ENCODE measurements at places on chromosomes 3 and 15. TPM values are rescaled to one million over a fixed set of nuclear protein-coding genes. Genes with fewer than 3 reads are reported as not detected.

DNA sequence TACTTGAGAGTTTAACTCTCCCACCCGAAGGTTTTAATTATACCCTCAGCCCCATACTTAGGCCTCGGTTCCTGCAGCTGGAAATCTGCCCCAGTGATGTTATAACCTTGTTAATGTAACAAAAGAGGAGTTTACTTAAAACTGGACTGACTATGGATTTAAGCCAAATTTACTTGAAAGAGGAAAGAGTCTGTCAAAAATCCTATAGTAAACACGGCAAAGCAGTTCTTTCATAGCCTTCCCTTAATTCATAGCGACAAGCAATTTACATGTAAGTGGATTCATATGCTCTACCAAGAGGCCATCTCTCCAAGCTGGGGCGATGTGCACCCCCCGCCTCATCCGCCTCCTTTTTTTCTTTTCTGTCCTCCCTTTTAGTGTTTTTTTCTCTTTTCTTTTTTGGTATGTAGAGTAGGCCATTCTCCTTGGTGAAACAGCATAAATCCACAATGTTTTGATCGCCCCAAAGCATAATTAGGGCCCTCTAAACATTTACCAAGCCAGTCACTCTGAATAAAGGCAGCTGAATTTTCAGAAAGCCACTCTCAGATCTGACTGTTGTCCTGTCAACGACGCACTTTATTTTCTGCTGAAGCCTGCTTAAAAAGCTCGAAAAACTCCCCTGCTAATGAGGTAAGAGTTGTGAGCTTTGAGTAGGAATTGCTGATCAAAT, 373.1 kb upstream of the WNT5A start:
- DNase-seq, result no peak

DNA sequence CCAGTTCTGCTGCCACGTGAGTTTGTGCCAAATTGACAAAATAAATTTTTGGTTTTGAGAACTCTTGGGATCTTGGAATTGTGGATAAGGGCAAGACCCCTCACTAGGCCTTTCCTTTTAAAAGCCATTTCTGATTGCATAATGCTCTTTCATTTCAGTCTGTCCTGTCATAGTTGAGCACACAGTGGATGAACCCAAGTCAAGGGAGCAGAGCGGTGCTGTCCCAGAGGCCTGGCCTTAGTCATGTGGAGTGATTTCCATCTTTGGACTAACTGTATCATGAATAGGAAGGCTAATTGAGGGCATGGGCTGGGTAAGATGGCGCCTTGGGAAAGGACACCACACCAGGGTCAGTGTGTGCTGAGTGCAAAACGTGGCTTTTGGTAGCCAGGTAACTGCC, 304.0 kb downstream of the UACA start:
- no peak for DNase-seq

- DNase-seq, result no peak
These were observed 170.3 kb upstream of the CGNL1 start for GRCh38 chr15:57205996-57206395.

GRCh38 chr15:83200162-83200561, 7.5 kb downstream of the HDGFL3 start:
- no peak for DNase-seq

DNA sequence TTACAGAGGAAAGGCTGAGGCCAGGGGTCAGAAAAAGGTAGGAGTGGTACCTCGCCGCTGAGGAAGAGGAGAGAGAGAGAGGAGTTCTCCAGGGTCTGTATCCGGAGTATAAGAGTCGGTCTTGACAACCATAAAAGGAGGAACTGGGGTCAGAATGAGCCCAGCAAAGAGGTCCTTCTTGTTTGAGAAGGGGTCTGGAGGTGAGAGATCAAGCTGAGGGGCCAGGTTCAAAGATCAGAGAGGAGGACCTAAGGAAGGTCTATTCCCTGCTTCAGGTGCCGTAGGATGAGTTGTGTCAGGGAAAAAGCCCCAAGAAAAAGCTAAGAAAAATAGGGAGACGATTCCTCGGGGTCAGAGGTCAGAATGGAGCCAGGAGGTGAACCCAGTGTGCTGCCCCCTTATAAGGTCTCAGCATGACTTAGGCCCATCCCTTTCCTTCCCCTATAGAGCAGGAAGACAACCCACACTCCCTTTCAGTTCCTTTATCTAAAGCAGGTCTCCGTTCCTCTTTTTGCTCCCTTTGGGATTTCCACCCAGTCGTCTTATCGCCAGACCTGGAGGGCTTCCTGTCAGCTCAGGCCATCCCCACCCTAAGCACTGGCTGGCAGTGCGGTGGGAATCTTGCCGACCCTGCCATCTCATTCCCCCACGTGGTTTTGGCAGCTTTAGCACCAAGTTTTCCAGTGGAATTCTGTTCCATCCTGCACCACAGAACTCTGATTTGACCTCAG, 651 bp downstream of the MTMR14 start:
- DNase-seq, result no peak

Gene CKMT1A
- 2.6 TPM for total RNA-seq

DNA sequence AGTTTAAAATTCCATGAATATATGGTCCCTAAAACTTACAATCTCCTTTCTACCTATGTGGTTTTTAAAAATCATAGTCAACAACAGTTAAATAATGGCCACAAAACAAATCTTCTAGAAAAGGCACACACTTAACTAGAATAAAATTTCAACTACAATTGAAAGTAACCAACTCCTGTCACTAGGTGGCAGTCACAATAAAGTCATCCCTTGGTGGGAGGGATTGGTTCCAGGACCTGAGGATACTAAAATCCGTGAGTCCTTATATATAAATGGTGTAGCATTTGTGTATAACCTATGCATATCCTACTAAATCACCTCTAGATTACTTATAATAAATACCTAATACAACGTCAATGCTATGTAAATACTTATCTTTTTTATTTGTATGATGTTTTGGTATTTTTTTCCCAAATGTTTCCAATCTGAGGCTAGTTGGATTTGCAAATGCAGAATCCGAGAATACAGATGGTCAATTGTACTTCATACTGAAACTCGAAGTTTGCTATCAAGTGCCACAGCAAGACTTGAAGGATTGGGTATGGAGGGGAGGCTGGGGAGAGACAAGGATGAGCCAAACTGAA, 172.6 kb downstream of the FMN1 start:
- no peak for DNase-seq

DNA sequence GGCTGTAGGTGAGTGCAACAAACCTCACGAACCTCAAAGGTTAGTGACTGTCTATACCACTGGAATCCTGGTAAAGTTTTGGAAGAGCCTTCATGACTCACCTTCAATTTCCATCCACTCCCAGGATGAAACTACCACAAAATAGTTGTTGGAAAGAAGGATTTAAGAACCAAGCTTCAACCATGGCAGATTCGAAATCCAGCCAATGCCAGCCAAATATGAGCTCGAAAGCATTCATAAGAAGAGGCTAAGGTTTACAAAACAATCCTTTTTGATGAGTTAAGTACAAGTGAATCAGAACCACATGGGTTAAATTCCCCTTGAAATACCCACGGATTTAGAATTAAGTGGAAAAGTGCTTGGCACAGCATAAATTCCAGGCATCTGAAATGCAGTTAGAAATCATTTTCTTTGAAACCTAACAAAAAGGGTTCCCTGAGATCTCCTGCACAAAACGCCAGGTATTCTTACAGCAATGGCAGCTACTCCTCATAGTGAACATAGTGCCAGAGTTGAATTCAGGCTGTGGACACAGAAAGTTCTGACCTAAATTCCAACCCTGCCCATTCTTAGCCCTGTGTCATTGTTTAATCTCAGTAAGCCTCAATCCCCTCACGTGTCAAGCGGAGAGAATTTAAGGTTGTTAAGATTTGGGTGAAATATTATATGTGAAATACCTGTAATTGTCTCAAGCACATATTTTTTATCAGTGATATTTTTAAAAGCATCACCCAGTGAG, 89.2 kb downstream of the FBN1 start:
- no peak for DNase-seq

DNA sequence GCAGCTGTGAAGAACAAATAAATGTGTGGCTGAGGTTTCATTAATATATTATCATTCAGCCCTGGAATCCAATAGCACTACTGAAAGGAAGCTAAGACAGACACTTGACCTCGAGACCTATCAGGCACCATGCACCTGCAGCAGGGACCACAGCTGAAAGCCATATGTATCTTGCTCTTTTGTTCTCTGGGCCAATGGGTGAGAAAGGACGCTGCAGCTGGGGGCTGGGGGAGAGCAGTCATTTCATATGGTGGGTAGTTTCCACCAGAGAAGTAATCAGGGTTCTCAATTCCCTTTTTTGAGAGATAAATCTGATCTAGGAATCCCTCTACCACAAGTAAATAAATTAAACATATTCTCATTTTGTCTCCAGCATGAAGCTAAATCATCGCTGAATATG, 225.6 kb upstream of the STRIT1 start:
- no peak for DNase-seq

DNA sequence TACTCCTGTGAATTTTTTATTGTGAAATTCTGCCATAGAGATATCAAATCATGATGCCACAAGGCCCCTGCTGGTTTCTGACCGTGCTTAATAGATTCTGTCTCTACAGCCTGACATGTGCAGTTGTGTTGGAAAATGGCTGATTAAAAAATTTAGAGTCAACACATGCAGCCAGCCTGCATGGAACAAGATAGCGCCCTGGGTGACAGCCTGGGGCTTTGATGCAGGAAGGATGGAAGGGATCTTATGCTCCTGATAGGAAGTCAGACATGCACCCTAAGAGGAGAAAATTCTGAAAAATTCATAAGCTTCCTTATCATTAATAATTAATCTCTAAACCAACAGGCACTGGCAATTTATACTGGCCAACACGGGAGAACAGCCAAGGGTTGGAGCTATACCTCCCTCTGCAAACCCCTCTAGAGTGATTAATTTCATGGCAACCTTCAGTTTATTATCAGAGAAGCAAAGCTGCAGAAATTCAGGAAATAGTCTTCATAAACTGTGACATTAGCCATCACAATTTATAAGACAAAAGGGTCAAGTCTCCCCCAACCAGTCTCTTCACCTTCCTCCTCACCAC, 198.4 kb downstream of the CADPS start:
- DNase-seq, result no peak

- no peak for DNase-seq
These were observed 122.7 kb downstream of the B3GALNT1 start for GRCh38 chr3:160982491-160982890.

DNA sequence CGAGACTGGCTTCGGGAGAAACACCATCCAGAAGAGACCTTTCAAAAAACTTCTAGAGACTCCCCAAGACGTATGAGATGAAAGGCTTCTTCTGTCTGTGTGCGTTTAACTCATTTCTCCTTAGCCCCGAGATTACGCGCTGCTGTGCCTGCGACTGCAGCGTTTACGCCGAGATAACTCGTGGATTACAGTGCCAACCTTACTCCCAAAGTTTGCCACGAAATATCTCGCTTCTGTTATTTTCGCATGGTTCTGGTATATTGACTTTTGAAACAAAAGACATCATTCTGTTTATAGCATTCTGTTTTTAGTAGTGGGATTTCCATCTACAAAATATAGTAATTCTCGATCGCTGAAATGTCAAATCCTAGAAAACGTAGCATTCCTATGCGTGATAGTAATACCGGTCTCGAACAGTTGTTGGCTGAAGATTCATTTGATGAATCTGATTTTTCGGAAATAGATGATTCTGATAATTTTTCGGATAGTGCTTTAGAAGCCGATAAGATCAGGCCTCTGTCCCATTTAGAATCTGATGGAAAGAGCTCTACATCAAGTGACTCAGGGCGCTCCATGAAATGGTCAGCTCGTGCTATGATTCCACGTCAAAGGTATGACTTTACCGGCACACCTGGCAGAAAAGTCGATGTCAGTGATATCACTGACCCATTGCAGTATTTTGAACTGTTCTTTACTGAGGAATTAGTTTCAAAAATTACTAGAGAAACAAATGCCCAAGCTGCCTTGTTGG, 467 bp downstream of the PGBD4 start:
- no peak for DNase-seq

Gene TAMM41
- 19.7 TPM for total RNA-seq

GRCh38 chr3:188272481-188273372, 118.8 kb downstream of the LPP start:
- DNase-seq, result no peak

DNA sequence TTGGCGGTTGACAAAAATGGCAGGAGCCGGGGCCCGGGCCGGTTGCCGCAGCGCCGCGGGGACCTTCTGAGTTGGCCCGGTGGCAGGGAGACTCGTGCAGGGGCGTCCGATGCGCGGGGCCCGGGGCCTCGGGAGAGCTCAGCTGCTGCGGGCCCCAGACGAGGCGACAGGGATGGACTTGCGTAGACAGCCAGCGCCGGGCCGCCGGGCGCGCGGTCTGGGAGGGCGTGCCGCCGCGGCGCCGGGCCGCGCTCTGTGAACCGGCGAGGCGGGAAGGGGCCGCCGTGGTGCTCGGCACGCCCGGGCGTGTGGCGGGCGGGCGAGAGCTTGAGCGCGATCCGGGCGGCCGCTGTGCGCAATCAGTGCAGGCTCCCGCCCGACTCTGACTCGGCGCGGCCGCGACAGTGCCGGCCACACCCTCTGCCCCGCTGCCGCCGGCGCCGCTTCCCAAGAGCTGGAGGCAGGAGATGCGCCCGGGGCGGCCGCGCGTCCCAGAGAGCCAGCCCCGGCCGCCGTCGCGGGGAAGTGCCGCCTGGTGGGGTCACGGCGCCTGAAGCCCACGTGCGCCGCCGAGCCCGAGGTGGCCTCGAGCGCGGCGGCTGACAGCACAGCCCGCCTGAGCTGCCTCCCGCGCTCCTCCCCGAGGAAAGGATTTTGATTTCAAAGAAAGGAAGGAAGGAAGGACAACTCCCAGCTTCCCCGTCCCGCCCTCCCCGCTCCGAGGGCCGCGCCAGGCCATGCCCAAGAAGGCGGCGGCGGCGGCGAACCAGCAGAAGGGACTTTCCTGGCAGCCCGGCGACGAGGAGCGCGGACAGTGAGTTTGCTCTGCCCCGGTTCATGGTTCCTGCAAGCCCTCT, 657 bp downstream of the TLNRD1 start:
- DNase-seq, result peak; percentile 92

DNA sequence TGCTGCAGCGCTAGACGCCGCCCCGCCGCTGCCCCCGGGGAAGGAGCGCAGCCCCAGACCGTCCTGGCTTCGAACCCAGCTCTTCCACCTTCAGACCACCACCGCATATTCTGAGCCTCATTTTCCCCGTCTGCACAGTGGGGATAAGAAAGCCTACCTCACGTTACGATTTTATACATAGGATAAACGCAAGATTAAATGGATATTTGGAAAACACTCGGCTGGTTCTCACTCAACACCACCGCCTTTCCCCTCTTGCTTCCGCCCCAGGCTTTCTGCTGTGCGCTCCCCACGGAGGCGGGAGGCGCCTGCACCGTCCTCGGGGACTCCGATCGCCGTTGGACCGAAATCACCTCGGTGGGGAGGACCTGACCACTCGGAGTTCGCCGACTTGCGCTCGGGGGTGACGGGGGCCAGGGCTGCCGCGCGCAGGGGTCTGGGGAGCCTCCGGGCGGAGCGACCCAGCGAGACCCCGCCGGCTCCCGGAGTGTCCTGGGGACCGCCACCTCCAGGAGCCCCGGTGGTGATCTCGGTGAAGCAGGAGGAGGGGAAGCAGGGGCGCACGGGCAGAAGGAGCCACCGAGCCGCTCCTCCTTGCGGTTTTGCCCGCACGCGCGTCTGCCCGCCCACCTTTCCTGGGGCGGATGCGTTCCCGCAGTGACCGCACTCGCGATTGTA, 4.0 kb downstream of the FBXL22 start:
- DNase-seq, result no peak

Measured in mesenteric fat pad (tissue), 1 donor.